MCF 10A (cell line): ENCODE measurements at places on chromosomes 5 and 9. TPM values are rescaled to one million over a fixed set of nuclear protein-coding genes. Genes with fewer than 3 reads are reported as not detected.

GRCh38 chr5:74579215-74579614, 61.3 kb downstream of the ENC1 start:
- H3K27me3 ChIP-seq, result no peaks in the 10 kb centered on the region
- peaks cover 10% of the 10 kb centered on the region for H3K4me1 ChIP-seq
- H3K27ac ChIP-seq, result no peak overlapping the region
- DNase-seq, result no peak
- H3K36me3 ChIP-seq, result no peaks in the 10 kb centered on the region

- H3K27me3 ChIP-seq, result no peaks in the 10 kb centered on the region
- H3K36me3 ChIP-seq, result peaks cover 17% of the 10 kb centered on the region
- no peak for DNase-seq
- peak overlapping the region; percentile 3 for H3K27ac ChIP-seq
- peaks cover 13% of the 10 kb centered on the region for H3K4me1 ChIP-seq
These were observed 157.8 kb downstream of the ARHGEF28 start for GRCh38 chr5:73783828-73784227.

DNA sequence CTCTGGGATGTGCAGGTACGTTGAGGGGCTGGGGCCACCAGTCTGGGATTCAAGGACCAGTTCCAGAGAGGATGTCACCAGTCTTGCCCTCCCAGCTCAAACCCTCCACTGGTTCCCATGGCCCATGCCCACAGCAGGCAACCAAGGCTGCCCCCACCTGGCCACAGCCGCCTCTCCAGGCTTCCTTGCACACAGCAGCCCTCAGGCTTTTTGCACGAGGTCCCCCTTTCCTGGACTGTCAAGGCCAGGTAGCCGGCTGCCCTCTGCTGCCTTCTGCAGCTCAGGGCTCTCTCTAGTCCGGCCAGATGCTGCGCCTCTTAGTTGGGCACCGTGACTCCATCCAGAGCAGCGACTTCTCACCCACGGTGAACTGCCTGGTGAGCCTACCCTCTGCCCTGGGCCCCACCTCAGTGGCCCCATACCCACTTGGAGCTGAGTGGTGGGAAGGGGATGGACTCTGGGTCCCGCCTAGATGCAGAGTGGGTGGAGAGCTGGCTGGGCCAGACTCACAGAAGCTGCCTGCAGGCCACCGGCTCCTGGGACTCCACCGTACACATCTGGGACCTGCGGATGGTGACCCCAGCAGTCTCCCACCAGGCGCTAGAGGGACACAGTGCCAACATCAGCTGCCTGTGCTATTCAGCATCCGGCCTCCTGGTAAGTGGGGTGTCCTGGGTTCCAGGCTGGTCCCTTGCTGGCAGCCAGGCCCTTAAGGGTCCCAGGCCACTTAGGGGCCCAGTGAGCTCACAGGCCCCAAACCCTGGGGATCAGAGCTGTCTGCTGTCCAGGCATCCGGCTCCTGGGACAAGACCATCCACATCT, 2.9 kb downstream of the WDR38 start:
- no peak overlapping the region for H3K4me3 ChIP-seq
- no peak overlapping the region for H3K27ac ChIP-seq

GRCh38 chr5:127961006-127961762, 122.4 kb upstream of the SLC12A2 start:
- H3K27ac ChIP-seq, result no peak overlapping the region
- H3K36me3 ChIP-seq, result peaks cover 13% of the 10 kb centered on the region
- DNase-seq, result no peak
- no peaks in the 10 kb centered on the region for H3K27me3 ChIP-seq

DNA sequence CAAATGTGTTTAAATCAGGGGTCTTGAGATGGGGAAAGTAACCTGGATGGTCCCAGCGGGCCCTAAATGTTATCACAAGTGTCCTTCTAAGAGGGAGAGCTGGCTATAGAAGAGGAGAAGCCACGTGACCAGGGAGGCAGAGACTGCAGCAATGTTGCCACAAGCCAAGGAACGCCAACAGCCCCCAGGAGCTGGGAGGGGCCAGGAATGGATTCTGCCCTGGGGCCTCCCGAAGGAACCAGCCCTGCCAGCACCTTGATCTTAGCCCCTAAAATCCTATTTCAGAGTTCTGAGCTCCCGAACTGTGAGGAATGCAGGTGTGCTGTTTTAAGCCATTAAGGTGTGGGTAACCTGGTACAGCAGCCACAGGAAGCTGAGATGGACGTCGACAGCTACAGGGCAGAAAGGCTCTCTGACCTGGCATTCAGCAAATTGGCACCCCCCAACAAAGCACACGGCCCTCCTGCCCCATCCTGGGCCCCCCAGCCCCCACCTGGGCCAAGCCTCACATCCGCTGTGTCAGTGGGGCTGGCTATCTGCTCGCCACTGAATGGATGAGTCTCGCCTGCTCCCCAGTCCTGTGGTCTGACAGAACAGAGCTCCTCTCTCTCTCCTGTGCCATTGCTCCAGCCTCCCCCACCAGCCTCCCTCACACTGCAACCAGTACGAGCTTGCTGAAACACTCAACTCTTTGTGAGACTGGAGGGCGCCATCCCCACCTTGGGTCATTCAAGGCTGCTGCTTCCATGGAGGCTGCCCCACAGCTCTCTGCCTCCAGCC, 78.8 kb downstream of the ADAMTS2 start:
- no peak for DNase-seq
- no peak overlapping the region for H3K27ac ChIP-seq
- peaks cover 18% of the 10 kb centered on the region for H3K4me1 ChIP-seq
- H3K4me3 ChIP-seq, result no peak overlapping the region

DNA sequence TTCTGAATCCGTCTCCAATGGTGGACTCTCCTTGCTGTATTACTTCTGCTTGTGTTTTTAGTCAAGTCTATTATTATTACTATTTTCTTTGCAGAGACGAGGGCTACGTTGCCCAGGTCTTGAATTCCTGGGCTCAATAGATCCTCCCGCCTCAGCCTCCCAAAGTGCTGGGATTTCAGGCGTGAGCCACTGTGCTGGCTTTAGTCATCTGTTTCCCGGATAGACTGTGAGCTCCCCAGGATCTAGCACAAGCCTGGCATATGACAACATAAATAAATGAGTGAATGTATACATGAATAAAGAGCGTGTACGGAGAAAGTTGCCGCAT, 439 bp upstream of the DDX46 start:
- DNase-seq, result no peak
- H3K4me1 ChIP-seq, result peaks cover 19% of the 10 kb centered on the region
- peak overlapping the region; percentile 95 for H3K27ac ChIP-seq
- H3K27me3 ChIP-seq, result no peaks in the 10 kb centered on the region
- H3K36me3 ChIP-seq, result peaks cover 7% of the 10 kb centered on the region
- peak overlapping the region; percentile 100 for H3K4me3 ChIP-seq

DNA sequence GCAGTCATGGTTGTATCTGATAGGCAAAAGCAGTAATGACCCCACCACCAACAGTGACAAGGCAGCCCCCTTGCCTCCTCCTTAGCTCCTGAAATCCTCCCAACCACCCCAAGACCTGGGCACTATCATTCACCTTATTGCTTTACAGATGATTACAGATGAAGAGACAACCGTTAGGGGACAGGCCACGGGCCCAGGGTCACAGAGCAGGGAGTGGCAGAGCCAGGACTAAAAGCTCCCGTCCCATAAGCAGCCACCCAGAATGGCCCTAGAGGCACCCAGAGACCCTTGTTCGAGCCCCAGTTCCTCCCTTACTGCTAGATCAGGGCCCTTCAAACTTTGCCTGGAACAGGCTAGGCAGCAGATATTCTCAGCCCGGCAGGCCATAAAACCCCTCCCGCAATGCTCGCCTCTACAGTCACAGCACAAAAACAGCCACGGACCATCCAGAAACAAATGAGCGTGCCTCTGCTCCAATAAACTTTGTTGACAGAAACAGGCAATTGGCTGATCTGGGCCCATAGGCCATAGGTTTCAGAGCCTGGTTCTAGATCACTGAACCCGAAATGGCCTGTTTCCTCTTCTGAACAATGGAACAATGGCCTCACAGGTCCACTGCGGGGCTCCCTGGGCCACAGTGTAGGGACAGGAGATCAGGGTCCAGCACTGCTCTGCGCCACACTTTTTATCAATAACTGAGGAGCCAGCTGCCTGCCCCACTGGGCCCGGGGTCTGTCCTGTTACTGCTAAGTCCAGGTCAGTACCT, 67.0 kb downstream of the LRSAM1 start:
- no peak for DNase-seq
- peaks cover 99% of the 10 kb centered on the region for H3K36me3 ChIP-seq
- no peak overlapping the region for H3K4me3 ChIP-seq
- peak overlapping the region; percentile 84 for H3K27ac ChIP-seq
- H3K4me1 ChIP-seq, result peaks cover 25% of the 10 kb centered on the region
- no peaks in the 10 kb centered on the region for H3K27me3 ChIP-seq

DNA sequence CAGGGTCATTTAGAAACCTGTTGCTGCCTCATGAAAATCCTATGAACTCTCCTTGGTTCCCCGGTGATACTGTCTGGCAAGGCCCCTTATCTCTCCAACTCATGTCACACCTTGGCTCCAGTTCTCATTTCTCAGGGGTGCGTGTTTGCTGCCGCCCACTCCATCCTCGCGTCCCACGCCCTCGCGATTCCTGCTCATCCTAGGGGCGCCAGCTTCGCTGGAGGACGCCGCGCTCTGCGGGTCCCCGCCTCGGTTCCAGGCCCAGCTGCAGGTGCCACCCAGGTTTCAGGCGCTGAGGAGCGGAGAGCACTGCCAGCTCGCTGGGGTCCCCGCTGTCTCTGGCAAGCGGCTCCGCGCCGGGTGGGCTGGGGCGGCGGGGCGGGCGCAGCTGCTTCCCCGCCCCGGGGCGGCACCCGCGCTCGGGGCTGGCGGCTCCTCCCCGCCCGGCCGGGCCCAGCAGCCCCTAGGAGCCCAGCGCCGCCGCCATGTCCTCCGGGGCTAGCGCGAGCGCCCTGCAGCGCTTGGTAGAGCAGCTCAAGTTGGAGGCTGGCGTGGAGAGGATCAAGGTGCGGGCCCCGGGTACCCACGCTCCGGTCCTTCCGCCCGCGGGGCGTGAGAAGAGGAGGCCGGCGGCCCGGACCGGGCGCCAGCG, at the start of gene GNG10:
TSS of gene GNG10 (plus strand) at position 456 of the 652 bp plus-strand sequence. CDS start at position 486, 30 bp downstream.
- H3K27me3 ChIP-seq, result no peaks in the 10 kb centered on the region
- peak; percentile 61 for DNase-seq

GRCh38 chr9:125142560-125143376, 560 bp downstream of the SCAI start:
- no peak for DNase-seq
- no peaks in the 10 kb centered on the region for H3K27me3 ChIP-seq
- H3K36me3 ChIP-seq, result peaks cover 25% of the 10 kb centered on the region
- peaks cover 21% of the 10 kb centered on the region for H3K4me1 ChIP-seq
- H3K4me3 ChIP-seq, result peak overlapping the region; percentile 95

DNA sequence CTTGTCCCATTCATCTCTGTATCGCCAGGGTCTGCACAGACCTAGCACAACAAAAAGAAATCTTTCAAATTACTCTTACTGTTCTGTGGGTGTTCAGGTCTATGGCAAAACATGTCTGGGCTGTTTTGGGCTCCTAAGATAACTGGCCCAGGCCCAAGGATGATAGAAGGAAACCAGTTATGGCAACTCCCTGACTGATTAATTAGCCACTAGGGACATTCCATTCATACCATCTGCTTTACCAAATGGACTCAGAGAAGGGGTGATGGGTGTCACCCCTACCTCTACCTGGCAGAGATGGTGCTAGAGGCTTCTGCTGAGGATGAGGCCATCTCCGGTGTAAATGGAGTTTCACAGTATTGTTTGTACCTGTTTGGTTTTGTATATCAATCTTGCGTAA, 1.9 kb downstream of the SLC31A2 start:
- peak; percentile 59 for DNase-seq
- no peaks in the 10 kb centered on the region for H3K27me3 ChIP-seq
- peak overlapping the region; percentile 65 for H3K4me3 ChIP-seq
- peaks cover 11% of the 10 kb centered on the region for H3K36me3 ChIP-seq

DNA sequence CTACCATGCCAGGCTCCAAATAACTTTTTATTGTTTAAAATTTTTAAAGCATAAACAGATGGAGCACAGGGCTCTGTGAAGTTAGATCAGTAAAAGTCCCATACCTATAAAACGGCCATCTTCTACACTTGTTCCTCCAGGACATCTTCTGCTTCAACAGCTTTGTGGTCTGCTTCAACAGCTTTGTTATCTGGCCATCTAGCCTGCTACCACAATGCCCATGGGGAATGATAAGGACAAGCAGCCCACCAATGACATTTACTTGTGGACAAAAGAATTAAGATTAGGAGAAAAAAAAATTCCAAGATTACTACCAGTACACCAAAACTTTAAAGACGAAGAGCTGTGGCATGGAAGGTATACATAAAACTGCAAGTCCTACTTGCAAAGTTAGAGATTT, 2.2 kb upstream of the VPS13A start:
- H3K4me1 ChIP-seq, result peaks cover 8% of the 10 kb centered on the region
- no peak overlapping the region for H3K4me3 ChIP-seq
- DNase-seq, result no peak

- H3K27me3 ChIP-seq, result no peaks in the 10 kb centered on the region
- peak overlapping the region; percentile 59 for H3K4me3 ChIP-seq
- peaks cover 6% of the 10 kb centered on the region for H3K36me3 ChIP-seq
- H3K4me1 ChIP-seq, result peaks cover 40% of the 10 kb centered on the region
- H3K27ac ChIP-seq, result peak overlapping the region; percentile 55
These were observed 73.7 kb downstream of the SHB start for GRCh38 chr9:37995348-37995737.

DNA sequence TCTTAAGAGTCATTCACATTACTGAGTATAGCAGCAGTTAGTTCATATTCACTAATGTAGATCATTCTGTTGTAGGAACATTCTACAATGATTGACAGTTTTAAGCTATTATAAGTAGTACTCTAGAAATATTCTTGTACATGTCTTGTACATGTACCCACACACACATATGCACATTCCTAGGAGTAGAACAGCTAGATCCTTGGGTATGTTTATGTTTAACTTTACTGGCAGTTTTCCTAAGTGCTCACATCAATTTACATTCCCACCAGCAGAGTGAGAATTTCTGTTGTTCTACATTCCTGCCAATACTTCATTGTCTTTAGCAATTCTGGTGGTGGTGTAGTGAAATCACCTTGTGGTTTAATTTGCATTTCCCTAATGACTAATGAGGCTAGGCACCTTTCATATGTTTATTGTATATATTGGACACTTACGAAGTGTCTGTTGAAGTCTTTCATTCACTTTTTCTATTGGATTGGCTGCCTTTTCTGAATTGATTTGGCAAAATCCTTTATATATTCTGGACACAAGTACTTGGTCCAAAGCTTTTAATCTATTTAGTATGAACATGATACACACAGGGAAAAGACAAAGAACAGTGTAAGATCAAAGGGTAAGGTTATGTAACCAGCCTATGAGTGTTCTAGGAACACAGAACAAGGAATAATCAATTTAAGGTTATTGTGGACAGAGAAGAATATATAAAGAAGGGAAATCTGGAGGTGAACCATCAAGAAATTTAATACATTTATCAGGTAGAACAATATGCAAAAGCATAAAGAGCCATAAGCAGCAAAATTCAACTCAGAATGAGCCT, 95.6 kb downstream of the MLLT3 start:
- H3K27ac ChIP-seq, result no peak overlapping the region
- H3K4me1 ChIP-seq, result no peaks in the 10 kb centered on the region
- peaks cover 56% of the 10 kb centered on the region for H3K27me3 ChIP-seq
- DNase-seq, result peak; percentile 9

Gene ZDHHC11B
- total RNA-seq, result 0.17 TPM in 1 of 2 replicates, not detected in the other

Gene PCDHGB7
- 0.75 and 1.2 TPM in 2 replicates for total RNA-seq

Gene TTC16
- total RNA-seq, result 0.19 and 0.32 TPM in 2 replicates
